ENCODE measurements at places on chromosomes 2 and 18.

GRCh38 chr2:215899141-215900074, 113.9 kb downstream of the MREG start:
- DNase-seq: no peak

DNA sequence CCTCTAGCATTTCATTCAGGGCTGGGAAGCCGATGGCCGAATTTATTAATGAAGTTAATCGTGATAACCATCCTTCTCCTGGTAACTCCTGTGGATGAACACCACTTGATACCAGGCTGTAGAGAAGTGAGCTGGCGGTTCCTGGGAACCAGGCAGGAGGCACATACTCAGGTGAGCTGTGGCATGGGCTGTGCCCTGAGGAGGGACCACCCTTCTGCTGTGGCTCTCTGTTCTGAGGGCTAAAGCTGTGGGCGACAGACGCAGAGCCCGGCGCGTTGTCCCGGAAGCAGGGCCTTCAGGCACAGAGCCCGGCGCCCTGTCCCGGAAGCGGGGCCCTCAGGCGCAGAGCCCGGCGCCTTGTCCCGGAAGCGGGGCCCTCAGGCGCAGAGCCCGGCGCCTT, 462.3 kb upstream of the SALL3 start:
- DNase-seq: no peak

DNA sequence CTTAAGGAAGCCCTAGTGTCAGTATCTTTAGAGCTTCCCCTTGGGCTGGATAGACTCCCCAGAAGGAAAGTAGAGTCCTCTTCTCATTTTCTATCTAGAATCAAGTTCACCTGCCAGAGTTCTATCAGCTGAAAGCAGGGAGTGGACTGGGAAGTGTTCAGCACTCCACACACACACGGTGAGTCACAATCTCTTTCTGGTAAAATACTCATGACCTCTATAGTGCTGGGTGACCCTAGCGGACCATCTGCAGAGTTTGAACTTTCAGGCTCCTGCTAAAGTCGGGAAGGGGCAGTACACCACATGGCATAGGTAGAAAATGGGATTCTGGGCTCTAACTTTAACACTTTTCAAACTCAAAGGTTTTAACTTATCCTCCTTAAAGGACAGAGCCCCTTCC, 43.3 kb downstream of the SAP130 start:
- no peak for DNase-seq

DNA sequence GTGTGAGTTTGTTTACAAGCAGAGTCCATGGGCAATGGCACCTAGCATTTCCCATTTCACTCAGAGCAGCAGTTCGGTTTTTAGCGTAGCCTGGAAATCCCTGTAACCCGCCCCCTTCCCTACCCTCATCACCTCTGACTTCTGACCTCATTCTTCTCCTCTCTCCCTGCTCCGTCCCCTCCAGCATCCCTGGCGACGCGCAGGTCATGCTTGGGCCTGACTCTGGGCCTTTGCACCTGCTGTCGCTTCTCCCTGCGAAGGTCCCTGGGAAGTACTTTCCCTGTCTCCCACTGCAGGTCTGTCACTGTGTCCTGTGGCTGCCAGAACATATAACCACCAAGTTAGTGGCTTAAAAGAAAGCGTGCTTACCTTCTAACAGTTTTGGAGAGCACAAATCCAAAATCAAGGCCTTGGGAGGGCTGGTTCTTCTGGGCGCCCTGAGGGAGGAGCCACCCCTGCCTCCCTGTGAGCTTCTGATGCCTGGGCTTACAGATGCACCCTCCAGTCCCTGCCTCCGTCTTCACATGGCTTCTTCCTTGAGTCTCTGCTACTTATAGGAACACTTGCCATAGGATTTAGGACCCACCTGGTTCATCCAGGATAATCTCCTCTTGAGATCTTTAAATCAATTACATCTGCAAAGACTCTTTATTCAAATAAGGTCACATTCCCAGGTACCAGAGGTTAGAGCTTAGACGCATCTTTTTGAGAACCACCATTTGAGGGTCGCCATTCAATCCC, 8.1 kb upstream of the RAB17 start:
- DNase-seq: no peak

DNA sequence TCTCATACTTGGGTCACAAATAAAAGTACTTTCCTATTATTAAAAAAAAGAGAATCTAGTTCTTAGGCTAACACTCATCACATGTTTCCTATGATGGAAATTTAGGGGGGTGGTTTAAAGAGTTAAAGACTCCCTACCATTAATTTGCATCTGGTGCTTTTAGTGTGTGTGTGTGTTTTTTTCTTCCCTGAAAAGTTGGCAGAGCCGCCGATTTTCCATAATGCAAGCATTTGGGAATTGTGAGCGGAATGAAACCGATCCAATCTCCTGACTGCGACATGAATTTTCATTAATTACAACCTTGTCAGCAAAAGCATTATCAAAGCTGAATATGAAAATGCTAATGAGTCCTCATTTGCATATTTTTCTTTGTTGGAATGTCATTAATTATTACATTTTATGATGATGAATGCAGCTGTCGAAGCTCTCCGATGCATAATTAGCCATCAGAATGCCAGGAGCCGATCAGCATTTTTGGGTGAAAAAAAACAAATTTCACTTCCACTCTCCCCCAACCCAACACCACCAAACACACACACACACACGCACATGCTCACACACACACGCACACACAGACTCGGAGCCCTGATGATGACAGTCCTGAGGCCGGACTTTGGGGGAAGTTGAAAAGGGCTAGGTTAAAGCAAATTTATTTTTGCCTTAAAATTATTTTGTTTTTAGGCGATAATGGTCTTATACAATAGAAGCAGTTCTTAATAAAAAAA, 165.4 kb downstream of the TCF4 start:
- no peak for DNase-seq

- no peak for DNase-seq
Observed at GRCh38 chr2:176188774-176189680, 559 bp downstream of the HOXD1 start.

DNA sequence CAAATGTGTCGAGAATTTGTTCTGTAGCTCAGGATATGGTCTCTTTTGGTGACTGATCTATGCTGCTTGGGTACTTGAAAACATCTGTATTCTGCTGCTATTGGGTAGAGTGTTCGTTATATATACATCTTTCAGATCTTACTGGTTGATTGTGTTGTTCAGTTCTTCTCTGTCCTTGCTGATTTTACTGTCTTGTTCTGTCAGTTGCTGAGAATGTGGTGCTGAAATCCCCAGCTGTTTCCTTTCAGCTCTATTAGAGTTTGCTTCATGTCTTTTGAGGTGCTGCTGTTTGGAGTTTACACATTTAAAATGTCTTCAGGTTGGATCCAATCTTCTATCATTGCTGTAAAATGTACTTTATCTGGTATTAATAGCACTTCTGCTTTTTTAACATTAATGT, 12.9 kb downstream of the BCL2L11 start:
- DNase-seq: no peak

DNA sequence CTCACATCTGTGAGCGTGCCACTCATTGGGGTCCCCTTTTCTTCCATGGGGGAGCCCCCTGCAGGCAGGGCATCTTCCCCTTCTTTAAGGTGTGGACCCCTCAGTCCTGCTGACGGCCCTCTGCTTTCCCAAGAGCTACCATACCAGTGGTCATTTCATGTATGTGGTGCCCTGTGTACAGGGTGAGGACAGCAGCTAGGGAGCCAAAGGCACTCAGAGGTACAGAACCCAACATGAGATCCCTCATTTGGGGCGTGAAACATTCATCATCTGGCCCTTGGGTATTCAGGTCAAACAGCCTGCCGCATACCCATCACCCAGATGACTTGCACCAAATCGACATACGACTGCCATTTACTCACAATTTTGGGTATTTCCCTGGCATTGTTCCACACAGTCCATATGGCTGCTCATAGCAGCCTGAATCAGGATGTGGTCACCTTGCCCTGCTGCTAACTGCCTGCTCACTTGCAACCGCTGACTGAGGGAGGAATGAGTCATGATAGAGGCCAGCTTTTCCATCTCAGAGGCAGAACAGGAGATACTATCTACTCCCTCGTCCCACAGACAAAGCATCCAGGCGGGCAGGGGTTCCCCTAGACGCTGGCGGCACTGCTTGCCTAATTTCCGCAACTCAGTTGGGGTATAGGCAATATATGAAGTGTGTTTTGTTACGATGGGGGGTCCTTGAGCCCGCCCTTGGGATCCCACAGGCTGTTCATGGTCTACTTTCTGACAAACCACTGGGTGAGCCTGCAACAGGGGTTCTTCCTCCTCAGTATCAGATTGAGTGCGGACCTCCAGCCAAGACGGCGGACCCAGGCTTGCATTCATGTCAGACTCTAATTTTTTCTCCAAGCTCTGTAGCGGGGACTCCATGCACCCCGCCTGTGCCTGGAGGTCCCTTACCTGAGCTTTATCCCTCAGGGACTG, 228.6 kb downstream of the SATB2 start:
- no peak for DNase-seq

DNA sequence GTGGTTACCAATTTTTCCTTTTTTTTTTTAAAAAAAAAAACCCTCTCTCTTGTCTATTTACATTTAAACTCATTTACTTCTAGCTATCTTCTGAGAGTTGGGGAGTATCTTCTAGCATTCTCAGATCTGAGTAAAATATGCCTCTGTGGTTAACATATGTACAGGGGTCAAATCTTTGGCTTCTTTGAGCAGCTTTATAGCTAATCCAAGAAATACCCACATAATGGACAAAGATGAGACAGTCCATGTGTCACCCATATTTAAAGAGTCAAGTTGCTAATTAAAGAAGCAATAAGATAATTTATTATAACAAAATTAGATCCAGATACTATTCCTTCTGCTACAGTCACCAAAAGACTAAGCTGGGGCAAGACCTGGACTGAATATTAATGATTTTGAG, 139.0 kb upstream of the HNRNPA3 start:
- no peak for DNase-seq

DNA sequence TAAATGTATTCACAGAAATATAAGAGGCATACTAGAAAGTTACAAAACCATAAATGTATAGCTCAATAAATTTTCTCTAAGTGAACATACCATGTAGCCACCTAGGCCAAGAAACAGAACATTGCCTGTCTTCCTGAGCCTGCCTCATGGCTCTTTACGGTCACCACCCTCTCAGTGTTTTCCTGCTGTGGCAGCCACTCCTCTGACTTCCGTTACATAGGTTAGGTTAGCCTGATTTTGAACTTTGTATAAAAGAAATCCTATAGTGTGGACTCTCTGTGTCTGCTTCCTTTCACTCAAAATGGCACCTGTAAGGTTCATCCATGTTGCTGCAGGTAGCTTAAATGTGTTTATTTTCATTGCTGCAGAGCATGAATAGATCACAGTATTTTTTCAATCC, 11.6 kb upstream of the ST3GAL5 start:
- DNase-seq: no peak

GRCh38 chr2:96484091-96484490, 21.1 kb downstream of the NEURL3 start:
- no peak for DNase-seq

- no peak for DNase-seq
Observed at GRCh38 chr18:33576999-33577646, 896 bp upstream of the ASXL3 start.

DNA sequence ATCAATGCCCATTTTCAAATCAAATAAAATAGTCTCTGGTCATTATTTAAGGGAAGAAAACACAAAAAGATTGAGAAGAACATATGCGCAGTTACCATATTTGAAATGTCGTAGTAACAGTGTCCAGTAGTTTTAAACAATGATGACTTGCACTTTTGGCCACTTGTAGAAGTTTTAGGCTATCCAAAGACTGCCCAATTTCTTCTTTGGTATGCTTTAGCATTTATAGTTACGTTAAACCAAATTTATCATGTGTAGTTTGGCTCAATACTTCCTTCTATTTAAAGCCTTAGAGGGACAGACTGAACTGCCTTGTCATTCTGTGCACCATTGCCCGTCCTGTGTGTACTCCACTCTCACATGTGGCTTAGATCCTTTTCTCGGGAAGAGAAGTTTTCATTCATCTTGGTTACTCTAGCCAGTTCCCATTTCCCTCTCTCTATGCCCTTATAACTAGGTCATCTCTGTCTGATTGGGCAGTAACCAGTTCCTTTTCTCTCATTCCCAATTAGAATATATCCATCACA, 84.8 kb upstream of the TTN start:
- DNase-seq: no peak

DNA sequence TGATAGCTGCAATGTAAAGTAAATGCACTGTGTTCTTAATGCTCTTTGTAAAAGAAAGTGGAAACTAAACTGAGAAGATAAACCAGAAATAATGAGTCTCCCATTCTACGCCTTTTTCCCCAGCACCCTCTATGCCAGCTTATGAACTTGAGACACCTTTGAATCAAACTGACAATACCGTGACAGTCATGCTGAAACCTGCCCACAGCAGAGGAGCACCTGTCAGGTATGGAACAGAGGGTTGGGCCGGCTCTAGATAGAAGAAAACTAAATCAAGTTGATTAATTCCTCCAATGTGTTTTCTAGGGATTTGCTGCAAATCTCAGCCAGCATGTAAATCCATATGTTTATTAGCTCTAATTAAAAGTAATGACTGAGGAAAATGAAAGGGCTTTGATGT, 520.6 kb upstream of the RAB12 start:
- no peak for DNase-seq

- no peak for DNase-seq
Observed at GRCh38 chr2:183665425-183665824, 541.2 kb downstream of the NUP35 start.

DNA sequence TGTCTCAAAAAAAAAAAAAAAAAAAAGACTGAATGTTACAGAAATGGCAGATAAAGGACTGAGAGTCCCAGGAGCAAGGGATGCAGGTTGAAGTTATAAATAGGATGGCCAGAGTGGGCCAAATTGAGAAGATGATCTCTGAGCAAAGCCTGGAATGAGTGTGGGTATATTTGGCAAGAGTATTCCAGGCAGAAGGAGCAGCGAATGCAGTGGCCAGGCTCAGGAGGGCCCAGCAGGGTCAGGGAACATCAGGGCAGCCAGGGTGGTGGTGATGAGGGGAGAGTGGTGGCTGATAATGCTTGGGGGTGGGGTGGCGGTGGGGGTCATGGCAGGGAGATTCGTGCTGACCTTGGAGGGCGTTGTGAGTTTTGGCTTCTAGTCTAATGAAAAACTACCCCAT, 141.3 kb upstream of the AGAP1 start:
- no peak for DNase-seq

GRCh38 chr18:21761471-21762115, 21.0 kb downstream of the MIB1 start:
- no peak for DNase-seq

Measured in stimulated activated CD8-positive, alpha-beta memory T cell treated with anti-CD3 and anti-CD28 coated beads, Interleukin-15, amount 100 ng/mL, for 4 hours (primary cell).